Choroid plexus epithelial cell (primary cell): ENCODE measurements at places on chromosomes 13 and 19.

- peak; percentile 76 for DNase-seq
Measured at GRCh38 chr13:43057653-43058317, 34.4 kb downstream of the DNAJC15 start.

DNA sequence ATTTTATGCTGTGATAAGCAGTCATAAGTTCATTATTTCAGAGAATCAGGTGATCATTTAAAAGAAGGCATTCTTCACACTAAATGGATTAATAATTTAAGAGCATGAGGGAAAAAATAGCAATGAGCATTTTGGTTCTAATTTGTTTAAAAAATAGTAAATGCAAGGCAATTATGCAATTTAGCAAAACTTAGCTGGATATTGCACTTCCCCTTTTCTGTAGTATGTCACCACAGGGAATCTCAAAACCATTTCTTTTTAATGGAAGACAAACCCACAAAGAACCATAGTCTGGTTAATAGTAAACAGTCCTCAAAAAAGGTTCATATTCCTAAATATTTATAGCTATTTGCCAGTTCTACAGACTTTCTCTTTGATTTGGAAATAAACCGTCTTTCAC, 30.2 kb downstream of the COG6 start:
- no peak for DNase-seq

- DNase-seq = no peak
Measured at GRCh38 chr19:2097203-2097885, 629 bp downstream of the IZUMO4 start.

- no peak for DNase-seq
Measured at GRCh38 chr13:114311387-114311786, 2.9 kb upstream of the CHAMP1 start.

GRCh38 chr13:21938168-21938567, 267.3 kb downstream of the FGF9 start:
- no peak for DNase-seq

GRCh38 chr19:14393329-14393728, 12.1 kb downstream of the ADGRE5 start:
- DNase-seq = no peak

DNA sequence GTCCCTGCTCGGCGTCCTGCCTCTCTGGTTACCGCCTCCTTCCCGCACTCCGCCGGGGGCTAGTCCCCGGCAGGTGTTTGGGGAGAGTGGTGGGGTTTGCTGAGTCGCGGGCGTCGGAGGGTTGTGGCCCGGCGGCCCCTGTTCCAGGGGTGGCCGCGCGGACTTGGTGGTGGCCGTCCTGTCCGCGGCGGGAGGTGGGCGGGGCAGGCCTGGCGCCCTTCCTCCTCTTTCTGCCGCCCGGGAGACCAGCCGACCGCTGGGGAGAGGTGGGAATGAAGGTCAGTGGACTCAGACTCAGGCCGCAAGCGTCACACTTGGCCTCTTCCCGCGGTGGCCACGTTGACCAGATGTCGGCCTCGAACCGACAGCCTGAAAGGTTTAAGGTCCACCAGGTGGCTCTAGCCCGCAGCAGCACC, 61.8 kb downstream of the ZNF723 start:
- DNase-seq = no peak

DNA sequence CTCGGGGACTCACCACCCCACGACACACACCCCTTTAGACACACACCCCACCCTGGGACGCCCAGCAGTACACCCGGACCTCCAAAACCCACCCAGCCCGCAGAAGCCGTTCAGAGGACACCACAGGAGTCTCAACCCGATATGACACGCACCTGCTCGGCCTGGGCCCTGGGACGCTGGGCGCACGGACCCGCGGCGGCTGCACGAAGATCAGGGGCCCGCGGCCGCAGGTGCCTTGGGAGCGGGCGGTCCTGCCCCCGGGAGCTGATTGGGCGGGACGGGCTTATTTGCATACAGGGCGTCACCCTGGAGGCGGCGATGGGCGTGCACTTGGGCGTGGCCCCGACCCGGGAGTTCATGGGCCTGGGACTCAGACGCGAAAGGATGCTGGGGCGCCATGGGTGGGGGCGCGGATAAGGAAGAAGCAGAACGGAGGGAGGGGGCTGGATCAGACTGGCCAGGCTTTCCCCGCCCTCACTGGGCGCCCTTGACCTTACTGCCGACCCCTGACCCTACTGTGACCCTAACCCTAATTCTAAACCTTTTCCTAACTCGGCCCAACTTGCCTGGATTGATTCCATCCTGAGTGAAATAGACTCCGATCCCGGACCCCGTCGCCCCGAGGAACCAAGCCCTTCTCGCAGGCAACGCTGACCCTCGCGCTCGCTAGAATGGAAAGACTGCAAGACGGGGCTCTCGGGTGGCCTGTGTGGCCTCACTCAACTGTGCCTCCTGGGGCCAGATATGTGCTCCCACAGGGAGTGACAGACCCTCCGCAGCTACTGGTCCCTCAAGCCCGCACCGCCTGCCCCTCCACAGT, at the start of gene MEF2B:
Gene MEF2B (minus strand): TSS at position 211 of the 820 bp plus-strand sequence. CDS start 19,528 bp downstream, outside the sequence.
- DNase-seq = peak; percentile 74

GRCh38 chr13:74191410-74191809, 57.2 kb upstream of the KLF12 start:
- DNase-seq = peak; percentile 21

DNA sequence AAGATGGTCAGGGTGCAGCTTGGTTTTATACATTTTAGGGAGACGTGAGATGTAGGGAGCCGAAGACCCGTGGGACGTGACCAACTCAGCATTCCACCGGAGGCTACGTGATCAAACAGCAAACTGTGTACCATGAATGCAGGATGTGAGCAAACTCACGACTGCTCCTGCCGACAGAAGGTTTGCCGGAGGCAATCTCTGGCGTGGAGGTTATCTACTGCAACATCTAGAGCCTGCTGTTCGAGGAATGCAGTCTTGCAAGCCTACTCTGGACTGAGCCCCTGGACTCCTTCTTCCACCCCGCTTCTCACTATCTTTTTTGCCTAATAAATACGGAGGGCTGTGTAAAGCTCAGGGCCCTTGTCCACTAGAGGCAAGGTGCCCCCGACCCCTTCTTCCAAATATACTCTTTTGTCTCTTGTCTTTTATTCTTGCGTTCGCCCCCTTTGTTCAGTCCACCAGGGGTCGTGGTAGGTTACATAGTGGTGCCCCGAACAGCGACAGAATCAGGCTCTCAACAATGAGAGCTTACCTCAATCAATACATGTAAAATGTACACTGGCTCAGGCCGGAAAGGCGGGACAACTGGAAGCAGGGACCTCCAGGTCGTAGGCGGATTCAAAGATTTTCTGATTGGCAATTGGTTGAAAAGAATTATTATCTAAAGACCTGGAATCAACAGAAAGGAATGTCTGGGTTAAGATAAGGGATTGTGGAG, 8.9 kb upstream of the OR1I1 start:
- no peak for DNase-seq

- DNase-seq = peak; percentile 88
Measured at GRCh38 chr13:41588899-41589298, 131.5 kb downstream of the RGCC start.

- DNase-seq = no peak
Measured at GRCh38 chr19:4359627-4360000, 16.3 kb downstream of the MPND start.

DNA sequence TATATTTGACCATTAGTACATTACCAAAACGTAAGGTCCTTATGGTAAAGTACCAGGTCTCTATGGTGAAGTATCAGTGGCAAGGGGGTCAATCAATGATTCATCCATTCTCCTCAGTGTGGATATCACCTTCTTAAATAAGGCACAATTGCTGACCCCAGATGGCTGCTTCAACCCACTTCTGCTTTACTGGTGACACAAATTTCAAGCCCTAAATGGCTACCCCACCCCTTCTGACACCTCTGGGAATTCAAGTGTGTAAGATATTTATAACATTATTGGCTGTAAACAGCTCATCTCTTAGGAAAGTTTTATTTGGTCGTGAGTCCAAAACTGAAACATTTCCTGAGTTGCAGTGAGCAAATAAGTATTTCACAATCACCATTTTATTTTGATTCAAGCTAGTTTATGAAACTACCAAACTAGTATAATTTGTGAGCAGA, 7.9 kb upstream of the WBP4 start:
- peak; percentile 66 for DNase-seq

DNA sequence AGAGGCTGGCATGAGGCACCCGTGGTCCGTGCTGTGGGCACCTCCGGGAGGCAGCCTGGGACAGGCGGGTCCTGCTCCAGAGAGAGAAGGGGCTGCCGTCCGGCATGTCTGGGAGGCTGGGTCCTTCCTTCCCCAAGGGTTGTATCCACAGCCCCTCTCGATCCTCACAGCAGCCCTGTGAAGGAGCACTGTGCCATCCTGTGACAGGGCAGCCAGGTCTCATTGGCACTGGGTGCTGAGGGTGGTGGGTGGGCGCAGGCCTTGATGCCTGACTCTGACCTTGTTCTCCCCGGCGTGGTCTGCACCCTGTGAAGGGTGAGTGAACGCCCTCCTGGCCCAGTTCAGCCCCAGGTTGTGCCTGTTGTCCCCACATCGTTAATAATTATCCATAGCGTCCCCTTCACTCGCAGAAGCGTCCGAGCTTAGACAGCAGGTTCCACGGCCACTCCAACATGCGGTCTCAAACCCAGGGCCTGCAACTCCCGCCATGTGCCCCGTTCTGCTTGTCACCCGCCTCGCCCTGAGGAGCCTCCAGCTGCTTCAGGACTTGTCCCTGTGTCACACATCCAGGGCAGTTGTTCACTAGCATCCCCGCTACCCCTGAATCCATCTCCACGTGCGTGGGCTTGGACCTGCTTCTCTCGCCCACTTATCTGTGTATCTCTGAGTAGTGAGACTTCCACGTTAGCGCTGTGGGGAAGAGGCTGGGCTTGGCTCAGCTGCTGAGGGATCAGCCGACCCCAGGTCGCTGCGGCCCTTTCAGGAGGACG, 10.6 kb downstream of the ATP11A start:
- DNase-seq = no peak

DNA sequence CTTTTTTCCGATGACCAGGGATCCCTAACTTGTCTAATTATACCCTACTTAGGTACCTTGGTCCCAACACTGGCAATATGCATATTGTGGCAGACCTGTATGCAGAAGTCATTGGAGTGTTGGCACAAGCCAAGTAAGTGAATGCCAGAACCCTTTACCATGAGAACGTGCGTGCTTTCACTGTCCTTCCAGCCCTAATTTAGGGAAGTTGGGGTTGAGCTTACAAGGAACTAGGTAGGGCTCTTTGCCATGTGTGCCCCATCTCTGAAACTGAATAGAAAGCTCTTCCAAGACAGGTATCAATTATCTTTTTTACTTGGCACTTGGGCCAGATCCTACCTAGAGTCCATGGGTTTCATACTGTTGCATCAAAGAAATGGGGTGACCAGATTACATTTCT, 93.2 kb downstream of the FRY start:
- DNase-seq = no peak

DNA sequence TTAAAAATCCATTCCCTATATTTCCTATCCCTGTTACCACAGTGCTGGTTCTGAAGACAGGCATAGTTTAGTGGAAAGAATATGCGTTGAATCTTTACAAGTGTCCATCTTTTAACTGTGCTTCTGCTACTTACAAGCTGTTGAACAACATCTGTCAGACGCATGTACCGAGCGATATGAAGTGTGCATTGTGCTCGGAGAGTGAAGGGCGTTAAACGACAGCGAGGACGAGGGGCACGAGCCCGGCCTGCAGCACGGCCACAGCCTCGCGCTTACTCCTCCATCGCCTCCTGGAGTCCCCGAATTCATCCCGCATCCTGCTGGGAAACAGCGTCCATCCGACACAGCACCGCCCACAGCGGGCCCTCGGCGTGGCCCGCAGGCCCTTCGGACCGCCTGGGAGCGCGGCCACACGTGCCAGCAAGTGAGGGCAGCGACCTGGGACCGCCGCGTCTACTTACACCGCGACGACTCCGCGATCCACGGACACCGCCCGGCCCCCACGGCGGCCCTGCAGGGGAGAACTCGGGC, 514 bp downstream of the PCID2 start:
- peak; percentile 63 for DNase-seq

- DNase-seq = no peak
Measured at GRCh38 chr13:45433381-45433790, 15.2 kb upstream of the SLC25A30 start.

- DNase-seq = no peak
Measured at GRCh38 chr19:48512504-48513288, 1.1 kb upstream of the LMTK3 start.

DNA sequence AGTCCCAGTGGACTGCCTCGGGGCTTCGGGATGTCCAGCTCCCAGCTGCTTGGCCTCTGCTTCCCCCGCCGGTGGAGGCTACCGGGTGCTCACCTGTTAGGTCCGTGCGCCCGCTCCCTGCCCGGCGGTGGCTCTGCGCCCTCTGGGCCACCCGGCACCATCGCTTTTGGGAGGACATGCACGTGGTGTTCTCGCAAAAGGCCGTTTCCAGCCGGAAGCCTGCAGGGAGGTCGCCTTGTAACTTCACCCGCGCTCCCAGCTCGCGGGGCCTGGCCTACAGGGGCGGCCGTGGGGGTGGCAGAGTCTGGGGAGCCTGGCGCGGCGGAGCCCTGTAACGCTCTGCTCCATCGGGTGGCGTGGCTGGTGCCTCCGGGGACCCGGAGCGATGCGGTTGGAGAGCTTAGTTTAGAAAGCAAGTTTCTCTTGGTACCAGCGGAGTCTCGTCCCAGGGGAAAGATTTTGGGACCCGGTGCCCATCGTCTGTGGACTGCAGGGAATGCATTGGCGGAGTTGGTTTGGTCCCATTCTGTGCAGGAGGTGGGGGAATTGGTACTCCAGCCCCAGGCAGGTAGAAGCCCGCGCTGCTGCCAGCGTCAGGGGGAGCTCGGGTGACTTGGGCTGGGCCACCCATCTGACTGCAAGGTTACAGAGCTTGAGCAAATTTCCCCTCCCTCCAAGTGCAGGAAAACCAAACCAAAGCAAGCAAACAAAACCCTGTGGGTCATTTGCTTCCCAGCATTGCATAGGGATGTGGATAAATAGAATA, 673 bp downstream of the SPATA13 start:
- no peak for DNase-seq

DNA sequence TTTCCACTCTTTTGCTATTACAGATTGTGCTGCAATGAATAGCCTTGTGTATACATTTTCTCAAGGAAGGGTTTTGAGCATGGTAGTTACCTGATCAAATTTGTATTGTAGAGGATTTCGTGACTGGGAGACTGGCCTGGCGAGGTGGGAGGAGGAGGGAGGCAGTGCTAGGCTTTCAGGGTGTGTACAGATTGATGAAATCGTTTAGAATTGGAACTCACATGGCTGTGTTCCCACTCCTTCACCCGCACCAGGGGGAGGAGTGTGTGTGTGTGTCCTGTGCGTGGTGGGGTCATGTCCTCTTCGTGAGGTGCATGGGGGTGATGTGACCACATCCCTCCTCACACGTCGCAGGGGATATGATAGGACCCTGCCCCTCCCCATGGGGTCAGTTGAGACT, 8.3 kb downstream of the PGLYRP1 start:
- no peak for DNase-seq
